ENCODE measurements at places on chromosomes 13 and 19. TPM values are rescaled to one million over a fixed set of nuclear protein-coding genes. Genes with fewer than 3 reads are reported as not detected.
A peak's percentile ranks its signal among the peaks of the same experiment; 100 is the strongest.

The MBD3L2B gene
- total RNA-seq = not detected

The CLIP3 gene
- total RNA-seq = 4.7 TPM

The U2AF2 gene
- 545 TPM for total RNA-seq

The FCAR gene
- not detected for total RNA-seq

The TMEM86B gene
- 14.2 TPM for total RNA-seq

The GDF15 gene
- 335 TPM for total RNA-seq

GRCh38 chr13:30608364-30608763, 9.4 kb upstream of the USPL1 start:
- H3K27me3 ChIP-seq = no peaks in the 10 kb centered on the region
- no peak overlapping the region for H3K4me3 ChIP-seq
- no peaks in the 10 kb centered on the region for H3K36me3 ChIP-seq
- no peaks in the 10 kb centered on the region for H3K4me1 ChIP-seq
- H3K27ac ChIP-seq = no peak overlapping the region
- DNase-seq = no peak

GRCh38 chr13:44011036-44011435, 131.3 kb downstream of the LACC1 start:
- H3K36me3 ChIP-seq = no peaks in the 10 kb centered on the region
- no peak for DNase-seq
- no peaks in the 10 kb centered on the region for H3K27me3 ChIP-seq
- no peaks in the 10 kb centered on the region for H3K4me1 ChIP-seq
- no peak overlapping the region for H3K27ac ChIP-seq

- H3K36me3 ChIP-seq = peaks cover 7% of the 10 kb centered on the region
- no peaks in the 10 kb centered on the region for H3K27me3 ChIP-seq
- H3K27ac ChIP-seq = peak overlapping the region; percentile 90
- DNase-seq = no peak
- peak overlapping the region; percentile 89 for H3K4me3 ChIP-seq
Observed at GRCh38 chr19:5690955-5691821, 1.1 kb downstream of the RPL36 start.

DNA sequence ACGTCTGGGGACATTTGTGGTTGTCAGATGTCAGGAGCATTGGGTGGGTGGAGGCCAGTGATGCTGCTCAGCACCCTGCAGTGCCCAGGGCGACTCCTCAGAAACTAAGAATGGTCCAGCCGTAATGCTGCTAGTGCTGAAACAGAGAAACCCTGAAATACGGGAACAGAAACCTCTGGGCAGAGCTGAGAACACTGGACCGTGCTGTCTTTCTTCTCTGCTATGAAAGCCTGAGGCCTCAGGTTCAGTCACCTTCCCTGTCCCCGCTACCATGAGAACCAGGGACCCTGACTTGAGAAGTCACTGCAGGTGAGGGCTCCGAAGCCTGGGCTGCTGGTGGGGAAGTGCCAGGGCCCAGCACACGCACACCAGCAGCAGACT, 13.4 kb downstream of the CAPS start:
- no peaks in the 10 kb centered on the region for H3K4me1 ChIP-seq
- DNase-seq = no peak
- no peak overlapping the region for H3K4me3 ChIP-seq
- no peak overlapping the region for H3K27ac ChIP-seq

GRCh38 chr19:35987571-35987896, 7.5 kb upstream of the SDHAF1 start:
- H3K27ac ChIP-seq = no peak overlapping the region
- H3K27me3 ChIP-seq = no peaks in the 10 kb centered on the region
- no peaks in the 10 kb centered on the region for H3K36me3 ChIP-seq
- no peak for DNase-seq
- no peaks in the 10 kb centered on the region for H3K4me1 ChIP-seq
- H3K4me3 ChIP-seq = peak overlapping the region; percentile 48

- peak overlapping the region; percentile 54 for H3K4me3 ChIP-seq
- no peaks in the 10 kb centered on the region for H3K36me3 ChIP-seq
- no peaks in the 10 kb centered on the region for H3K27me3 ChIP-seq
- H3K4me1 ChIP-seq = peaks cover 6% of the 10 kb centered on the region
- DNase-seq = no peak
- H3K27ac ChIP-seq = no peak overlapping the region
Observed at GRCh38 chr13:32426990-32427851, 709 bp downstream of the N4BP2L1 start.

DNA sequence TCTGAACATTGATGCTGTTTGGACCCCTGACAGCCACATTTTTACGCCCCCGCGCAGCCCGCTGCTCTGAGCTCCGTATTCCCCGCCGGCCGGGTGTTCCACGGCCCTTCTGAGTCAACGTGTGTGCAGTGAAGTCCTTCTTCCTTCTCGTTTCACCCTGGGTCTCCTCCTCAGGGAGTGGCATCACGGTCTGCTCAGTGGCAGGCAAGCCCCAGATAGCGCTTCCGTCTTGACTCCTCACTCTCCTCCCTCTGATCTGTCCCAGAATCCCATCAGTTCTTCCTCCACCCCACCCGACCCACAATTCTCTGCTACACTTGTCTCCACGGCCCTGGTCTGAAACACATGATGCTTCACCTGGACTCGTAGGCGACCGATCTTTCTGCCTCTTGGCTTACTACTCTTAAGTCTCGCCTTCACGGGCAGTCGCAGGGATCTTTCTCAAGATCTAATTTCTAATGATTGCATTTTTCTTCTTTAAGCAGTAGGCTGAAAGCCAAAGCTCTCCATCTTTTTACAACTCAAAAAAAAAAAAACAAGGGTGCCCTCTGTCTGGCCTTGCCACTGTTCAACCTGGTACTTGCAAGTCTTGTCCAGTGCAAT, 33.9 kb downstream of the CCNE1 start:
- no peak for DNase-seq
- peaks cover 20% of the 10 kb centered on the region for H3K4me1 ChIP-seq
- peak overlapping the region; percentile 79 for H3K4me3 ChIP-seq
- H3K27ac ChIP-seq = peak overlapping the region; percentile 83

GRCh38 chr19:13269348-13269747, 119.1 kb downstream of the IER2 start:
- H3K36me3 ChIP-seq = no peaks in the 10 kb centered on the region
- H3K4me1 ChIP-seq = no peaks in the 10 kb centered on the region
- no peaks in the 10 kb centered on the region for H3K27me3 ChIP-seq
- H3K27ac ChIP-seq = no peak overlapping the region

- no peaks in the 10 kb centered on the region for H3K27me3 ChIP-seq
- H3K4me1 ChIP-seq = no peaks in the 10 kb centered on the region
- H3K27ac ChIP-seq = no peak overlapping the region
- no peak for DNase-seq
Observed at GRCh38 chr13:46101484-46102254, 3.2 kb downstream of the CPB2 start.

DNA sequence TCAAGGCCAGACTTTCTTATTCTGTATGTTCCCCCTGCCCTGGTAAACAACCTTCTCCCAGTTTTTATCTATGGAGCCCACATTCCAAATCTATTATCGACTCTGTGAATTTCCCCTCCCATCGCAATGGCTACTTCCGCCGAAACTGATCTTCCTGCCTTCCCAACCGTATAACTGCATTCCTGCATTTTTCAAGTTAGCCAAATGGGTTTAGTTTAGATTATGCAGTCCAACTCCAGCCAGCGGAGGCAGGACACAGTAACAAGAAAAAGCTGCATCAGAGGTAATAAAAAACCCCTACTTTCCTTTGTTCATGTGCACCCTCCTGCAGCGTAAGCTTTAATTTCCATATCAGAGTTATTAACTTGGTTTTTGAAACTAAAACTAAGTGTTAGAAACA, 112.2 kb upstream of the ZNF91 start:
- no peak overlapping the region for H3K27ac ChIP-seq
- H3K27me3 ChIP-seq = no peaks in the 10 kb centered on the region
- no peak overlapping the region for H3K4me3 ChIP-seq
- no peak for DNase-seq
- H3K4me1 ChIP-seq = no peaks in the 10 kb centered on the region
- no peaks in the 10 kb centered on the region for H3K36me3 ChIP-seq

DNA sequence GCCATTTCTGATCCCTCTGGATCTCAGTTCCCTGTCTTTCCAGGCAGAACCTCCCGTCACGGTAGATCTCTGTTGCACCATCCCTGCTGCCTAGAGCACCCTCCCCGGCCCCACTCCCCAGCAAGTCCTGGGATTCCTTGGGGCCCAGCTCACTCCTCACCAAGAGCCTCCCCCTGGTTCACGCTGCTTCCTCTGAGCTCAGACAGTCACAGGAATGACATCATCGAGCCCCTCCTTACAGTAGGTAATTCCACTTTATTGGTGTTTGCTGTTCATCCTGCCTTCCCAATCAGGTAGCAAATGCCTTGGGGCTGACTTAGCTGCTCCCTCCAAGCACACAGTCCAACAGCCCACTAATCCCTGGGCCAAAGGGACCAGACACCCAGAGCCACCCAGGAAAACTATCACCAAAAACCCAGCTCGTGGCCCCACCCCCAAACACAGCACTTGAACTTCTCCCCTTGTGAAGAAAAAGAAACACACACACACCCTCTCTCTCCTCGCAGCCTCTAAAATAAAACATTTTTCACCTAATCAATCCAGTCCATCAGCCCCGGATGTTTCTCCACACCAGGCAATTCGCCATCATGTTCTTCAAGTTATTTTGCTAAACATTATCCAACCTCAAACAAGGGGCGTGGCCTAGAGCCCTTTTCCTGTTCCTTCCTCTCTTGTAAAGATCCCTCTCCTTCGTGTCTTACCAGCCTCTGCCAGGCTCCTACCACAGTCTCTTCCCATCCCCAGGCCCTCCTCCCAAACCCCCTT, 2.5 kb downstream of the NAPA start:
- no peaks in the 10 kb centered on the region for H3K27me3 ChIP-seq
- no peak for DNase-seq
- peak overlapping the region; percentile 37 for H3K27ac ChIP-seq
- H3K4me3 ChIP-seq = no peak overlapping the region
- no peaks in the 10 kb centered on the region for H3K36me3 ChIP-seq
- H3K4me1 ChIP-seq = peaks cover 22% of the 10 kb centered on the region

GRCh38 chr19:19553670-19554069, 15.6 kb downstream of the CILP2 start:
- H3K4me3 ChIP-seq = no peak overlapping the region
- no peaks in the 10 kb centered on the region for H3K4me1 ChIP-seq
- H3K27me3 ChIP-seq = no peaks in the 10 kb centered on the region
- H3K36me3 ChIP-seq = no peaks in the 10 kb centered on the region
- no peak for DNase-seq

Data from Panc1 (cell line).